EH (cell line): ENCODE measurements at places on chromosomes 16 and 17.

GRCh38 chr16:30005341-30006094, 5.3 kb downstream of the DOC2A start:
- peak; percentile 57 for DNase-seq

DNA sequence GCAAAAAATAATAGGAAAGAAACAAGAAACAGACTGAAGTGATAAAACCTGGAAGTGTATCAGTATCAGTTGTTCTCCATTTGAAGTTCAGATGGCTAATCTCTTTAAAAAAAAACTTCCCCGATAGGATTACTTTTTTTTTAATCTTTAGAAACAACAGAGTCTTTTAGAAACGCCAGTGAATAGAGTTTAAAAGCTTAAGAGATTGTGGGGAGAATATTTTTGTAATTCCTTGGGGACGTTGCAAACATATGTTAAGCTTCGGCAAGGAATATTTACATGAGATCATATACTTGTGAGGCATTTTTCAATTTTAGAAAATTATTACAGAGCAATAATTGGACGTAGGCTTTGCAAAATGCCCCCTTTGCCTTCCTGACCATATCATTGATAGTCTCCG, 13.2 kb downstream of the MAF start:
- no peak for DNase-seq

DNA sequence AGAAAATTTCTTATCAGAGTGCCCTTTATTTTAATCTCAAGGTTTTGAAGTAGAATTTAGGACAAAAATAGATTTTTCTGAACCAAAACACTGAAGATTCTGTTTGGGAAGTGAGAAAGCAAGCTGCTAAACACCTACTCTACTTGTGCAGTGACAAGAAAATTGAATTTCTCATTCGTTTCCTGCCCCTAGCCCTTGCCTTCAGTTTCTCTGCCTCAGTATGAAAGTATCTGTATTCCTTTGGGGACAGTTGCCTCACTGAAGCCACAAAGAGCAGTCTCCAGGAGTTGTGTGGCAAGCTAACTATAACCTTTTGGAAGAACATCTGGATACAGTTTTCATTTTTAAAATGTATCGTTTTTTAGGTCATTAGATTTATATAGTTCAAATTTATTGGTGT, 19.7 kb downstream of the MOSMO start:
- peak; percentile 16 for DNase-seq

DNA sequence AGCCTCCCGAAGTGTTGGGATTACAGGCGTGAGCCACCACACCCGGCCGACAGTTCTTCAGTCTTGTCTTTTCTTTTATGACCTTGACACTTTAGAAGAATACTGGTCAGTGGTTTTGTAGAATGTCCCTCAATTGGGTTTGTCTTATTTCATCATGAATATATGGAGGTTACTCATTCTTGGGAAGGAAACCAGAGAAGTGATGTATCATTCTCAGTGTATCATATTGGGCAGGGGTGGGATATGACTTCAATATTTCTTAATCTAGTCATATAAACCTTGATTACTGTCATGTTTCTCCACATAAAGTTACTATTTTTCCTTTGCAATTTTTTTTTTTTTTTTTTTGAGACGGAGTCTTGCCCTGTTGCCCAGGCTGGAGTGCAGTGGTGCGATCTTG, 36.9 kb downstream of the SNTB2 start:
- DNase-seq: peak; percentile 51

DNA sequence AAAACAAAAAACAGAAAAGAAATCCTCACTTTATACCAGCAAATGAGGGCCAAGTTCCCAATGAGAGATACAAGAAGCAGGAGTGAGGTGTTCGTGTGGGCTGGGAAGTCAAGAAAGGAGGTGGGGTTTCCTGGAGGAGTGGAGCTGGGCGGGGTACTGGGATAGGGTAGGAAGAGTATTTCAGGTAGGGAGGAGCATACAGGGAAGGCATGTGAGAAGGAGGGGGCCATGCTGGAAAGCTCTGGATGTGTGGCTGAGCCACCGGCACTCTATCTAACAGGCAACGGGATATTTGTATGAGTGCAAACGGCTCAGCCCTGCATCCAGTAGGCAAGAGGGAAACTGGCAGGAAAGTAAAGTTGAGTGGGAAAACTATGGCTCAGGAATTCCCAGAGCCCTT, 4.2 kb downstream of the OR3A2 start:
- DNase-seq: no peak

DNA sequence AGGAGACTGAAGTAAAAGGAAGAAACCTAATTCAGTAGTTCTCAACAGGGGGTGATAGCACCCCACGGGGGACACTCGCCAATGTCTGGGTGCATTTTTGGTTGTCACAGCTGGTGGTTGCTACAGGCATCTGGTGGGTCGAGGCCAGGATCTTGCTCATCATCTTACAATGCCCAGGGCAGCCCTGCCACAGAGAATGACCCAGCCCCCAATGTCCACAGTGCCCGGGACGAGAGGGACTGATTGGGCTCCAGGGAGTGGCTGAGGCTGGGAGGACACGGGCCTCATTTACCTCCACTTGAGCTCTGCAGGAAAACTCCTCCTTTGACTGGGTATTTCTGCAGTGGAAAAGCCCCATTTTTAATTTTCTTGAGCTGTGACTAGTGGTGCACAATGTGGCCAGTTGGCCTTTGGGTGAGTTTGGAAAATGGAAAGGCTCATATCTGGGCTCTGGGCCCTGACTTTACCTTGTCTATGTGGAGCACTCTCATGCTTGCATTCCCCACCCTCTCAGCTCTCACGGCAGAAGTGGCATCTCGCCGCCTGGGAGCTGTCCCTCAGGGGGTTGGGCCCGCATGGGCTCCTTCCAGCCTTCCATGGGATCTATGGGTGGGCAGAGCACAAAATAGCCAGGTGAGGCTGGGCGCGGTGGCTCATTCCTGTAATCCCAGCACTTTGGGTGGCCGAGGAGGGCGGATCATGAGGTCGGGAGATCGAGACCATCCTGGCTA, 37.7 kb upstream of the IRF8 start:
- DNase-seq: no peak

- no peak for DNase-seq
These were observed 538 bp upstream of the FCSK start for GRCh38 chr16:70453892-70454221.

GRCh38 chr16:58205276-58206036, 7.5 kb upstream of the CSNK2A2 start:
- DNase-seq: no peak

DNA sequence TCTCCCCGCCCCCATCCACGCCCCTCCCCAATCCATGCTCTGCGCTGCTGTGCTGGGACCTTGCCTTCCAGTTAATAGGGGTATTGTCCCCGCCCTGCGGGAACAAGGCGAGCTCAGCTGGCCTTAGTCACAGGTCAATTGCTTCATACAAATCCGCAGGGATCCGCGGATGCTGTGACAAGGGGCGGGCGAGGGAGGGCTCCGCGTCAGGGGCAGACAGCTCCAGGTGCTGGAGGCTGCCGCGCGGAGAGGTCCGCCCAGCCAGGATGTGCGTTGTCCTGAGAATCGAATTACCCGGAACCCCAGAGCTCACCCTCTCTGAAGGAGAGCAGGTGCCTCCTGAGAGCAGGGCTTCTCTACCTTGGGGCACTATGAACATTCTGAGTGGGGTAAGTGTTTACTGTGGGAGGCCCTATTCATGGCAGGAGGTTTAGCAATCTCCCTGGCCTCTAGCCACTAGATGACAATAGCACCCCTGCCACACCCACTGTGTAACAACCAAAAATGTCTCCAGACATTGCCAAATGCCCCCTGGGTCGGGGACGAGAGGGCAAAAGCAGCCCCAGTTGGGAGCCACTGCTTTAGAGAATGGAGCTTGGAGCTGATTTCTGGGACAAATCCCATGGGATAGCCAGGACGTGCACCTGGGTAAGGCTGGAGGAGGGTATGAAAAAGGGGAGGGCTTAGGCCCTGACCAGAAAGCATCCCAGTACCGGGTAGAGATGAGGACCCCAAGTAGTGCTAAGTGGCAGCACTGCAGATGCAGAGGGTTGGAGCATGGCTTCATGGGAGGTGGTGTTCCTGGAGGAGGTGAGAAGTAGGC, 138.2 kb downstream of the CYLD start:
- DNase-seq: no peak

DNA sequence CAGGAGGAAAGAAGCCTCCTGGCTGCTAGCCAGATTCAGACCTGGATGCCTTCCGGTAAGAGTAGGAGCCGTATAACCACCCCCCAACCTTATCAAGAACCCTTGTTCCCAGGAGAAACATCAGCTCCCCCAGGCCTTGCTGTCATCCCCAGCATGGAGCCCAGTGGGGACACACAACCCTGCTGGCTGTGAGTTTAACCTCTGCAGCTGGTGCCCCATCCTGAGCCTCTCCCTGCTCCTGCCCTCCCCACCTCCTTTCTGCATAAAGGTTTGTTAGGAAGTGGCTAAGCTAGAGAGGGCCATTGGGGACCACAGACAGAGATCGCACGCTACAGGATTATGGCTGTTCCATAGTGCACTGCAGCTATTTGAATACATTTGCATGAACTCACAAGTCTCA, 55.5 kb upstream of the RPL38 start:
- no peak for DNase-seq

DNA sequence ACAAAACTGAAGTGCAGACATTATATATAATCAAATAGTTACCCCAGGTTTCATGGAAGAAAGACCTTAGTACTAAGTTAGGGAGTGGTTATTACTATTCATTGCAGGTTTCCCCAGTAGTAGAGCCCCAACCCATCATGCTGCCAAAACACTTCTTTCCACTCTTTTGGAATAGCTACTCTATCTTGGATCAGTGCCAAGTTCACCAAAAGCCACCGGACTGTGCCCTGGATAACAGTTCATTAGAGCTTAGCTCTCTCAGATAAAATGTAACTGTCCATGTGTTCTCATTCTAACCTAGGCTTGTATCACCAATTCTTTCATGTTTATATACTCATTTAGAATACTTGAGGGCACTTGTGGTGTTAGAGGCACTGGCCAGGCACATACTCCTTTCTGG, 540.1 kb upstream of the C16orf82 start:
- no peak for DNase-seq

DNA sequence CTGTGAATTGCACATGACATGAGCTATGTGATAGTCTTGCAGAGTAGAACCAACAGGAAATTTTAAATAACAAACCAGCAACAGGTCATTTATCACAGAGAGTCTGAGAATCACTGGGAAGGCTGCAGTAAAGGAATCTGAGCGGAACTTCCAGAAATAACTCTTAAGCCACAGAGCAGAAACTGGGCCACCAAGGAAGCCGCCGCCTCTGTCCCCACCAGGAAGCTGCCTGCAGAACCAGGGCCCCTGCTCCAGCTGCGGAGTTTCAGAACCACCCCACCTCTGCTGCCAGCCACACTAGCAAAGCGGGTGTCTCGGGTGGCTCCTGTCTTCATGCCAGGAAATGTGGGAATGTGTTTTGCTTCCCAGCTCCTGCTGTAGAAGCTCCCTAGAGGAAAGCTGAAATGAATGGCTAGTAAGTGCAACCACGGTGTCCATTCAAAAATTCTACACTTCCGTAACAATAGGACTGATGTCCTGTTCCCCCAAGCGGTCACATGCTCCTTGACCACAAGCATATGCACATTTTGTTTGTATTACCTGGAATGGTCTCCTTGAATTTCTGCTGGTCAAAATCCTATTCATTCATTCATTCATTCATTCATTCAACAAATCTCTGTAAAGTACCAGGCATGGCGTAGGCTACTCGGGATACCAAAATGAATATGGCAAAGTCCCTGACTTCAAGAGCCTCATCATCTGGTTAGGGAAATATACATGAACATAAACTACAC, 7.7 kb upstream of the ITPRIPL2 start:
- peak; percentile 37 for DNase-seq

DNA sequence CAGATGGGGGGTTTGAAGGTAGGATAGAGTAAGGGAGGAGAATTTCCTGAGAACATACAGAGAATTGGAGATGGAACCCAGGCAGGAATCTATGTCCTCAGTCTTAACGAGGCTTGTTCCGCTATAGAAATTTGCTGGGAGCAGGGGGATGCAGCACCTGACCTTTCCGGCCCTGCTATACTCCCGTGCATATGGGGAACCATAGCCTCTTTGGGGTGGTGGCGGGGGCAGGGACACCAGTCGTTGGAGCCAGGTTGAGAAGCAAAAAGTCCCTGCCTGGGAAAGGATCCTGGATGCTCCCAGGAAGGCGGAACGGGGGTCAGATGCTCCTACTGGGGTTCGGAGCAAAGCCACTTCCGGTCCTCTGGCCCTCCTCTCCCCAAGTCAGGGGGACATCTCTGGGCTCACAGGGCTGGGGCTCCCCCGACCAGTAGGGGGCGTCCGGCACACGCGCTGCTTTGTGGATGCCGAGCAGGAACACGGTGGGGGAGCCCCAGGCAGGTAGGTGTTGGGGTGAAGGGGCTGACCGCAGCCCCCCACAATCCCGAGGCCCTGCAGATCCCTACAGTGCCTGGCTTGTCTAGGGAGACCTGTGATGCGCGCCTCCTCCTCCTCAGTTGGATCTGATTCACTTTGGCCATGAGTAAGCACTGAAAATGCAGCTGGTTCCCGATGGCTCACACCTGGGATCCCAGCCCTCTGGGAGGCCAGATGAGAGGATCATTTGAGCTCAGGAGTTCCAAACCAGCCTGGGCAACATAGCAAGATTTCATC, 15.5 kb upstream of the TFAP4 start:
- DNase-seq: peak; percentile 65

DNA sequence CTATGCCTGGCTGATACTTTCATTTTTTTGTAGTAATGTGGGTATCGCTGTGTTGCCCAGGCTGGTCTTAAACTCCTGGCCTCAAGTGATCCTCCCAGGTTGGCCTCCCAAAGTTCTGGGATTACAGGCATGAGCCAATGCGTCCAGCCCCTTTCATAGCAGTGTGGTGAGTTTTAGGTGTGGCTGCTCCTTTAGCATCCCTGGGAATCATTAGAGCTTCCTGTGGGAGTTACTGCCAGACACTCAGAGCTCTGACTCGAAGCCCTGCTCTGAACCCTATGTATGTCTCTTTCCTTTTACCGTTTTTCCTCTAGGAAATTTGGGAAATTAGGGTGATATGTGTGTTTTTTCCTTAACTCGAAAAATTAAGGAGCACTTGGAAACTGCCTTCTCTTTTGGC, 44.5 kb downstream of the NDE1 start:
- no peak for DNase-seq

DNA sequence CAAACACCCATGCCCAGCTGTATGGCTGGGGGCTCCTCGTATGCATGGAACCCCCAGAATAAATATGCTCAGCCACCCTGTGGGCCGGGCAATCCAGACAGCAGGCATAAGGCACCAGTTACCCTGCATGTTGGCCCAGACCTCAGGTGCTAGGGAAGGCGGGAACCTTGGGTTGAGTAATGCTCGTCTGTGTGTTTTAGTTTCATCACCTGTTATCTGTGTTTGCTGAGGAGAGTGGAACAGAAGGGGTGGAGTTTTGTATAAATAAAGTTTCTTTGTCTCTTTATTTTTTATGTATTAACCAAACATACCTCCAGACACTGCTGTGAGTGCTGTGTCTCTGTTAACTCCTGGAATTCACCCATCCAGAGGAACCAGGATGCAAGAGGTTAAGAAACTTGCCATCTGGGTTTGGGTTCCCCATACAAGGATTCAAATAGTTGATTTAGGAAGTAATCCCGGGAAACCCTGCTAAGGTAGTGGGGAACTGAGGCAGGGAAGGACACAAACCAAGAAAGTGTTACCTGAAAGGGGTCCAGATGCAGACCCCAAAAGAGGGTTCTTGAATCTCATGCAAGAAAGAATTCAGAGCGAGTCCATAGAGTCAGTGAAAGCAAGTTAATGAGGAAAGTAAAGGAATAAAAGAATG, 37.4 kb upstream of the IL21R start:
- no peak for DNase-seq

- peak; percentile 94 for DNase-seq
These were observed 2.3 kb downstream of the TGFB1I1 start for GRCh38 chr16:31474173-31474714.

- peak; percentile 40 for DNase-seq
These were observed 17.0 kb downstream of the DUSP14 start for GRCh38 chr17:37506678-37507077.

GRCh38 chr17:81302861-81303333, 7.8 kb upstream of the SLC38A10 start:
- DNase-seq: peak; percentile 25
